H9 (cell line): ENCODE measurements at places on chromosomes 16 and 17. TPM values are rescaled to one million over a fixed set of nuclear protein-coding genes. Genes with fewer than 3 reads are reported as not detected.

- no peak overlapping the region for H3K4me3 ChIP-seq
- DNase-seq = no peak
- no peaks in the 10 kb centered on the region for H3K27me3 ChIP-seq
- no peak overlapping the region for H3K27ac ChIP-seq
- H3K4me1 ChIP-seq = peaks cover 2% of the 10 kb centered on the region; the same call in 1 of the 2 replicates
- H3K36me3 ChIP-seq = no peaks in the 10 kb centered on the region
Observed at GRCh38 chr17:9237661-9238301, 216.5 kb downstream of the NTN1 start.

DNA sequence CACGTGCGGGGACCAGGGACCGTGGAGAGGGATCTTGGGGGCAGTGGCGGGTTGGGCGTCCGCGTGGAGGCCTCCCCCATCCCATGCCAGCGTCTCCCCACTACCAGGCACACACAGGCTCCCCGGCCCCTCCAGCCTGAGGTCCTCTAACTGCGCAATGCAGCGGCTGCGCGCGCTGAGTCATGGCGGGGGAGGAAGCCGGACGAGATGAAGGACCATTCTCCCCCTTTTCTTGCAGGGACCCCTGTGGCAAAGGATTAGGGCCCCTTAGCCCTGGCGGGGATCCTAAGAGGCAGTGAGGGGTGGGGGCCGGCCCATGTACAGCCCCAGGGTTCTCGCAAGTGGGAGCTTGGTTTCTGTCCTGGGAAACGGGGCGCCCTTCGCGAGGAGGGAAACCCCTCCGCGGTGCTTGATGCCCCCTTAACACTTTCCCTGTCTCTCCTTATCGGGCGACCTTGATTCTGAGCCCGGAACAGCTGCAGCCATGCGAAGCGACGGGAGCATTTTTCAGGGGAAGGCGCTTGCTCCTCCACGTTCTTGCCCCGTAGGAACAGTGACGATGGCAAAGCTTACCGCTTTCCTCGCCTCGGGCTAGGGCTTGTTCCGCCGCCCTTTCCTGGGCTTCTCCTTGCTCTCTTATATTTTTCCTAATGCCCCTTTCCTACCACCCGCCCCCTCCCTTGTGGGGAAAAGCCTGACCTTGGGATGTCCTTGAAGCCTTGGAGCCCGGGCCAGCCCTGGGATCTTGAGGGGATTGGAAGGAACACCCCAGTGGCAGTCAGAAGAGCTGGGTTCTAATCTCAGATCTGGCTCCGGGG, 592 bp downstream of the ALDOA start:
- H3K27me3 ChIP-seq = no peaks in the 10 kb centered on the region
- no peak for DNase-seq
- no peak overlapping the region for H3K27ac ChIP-seq
- no peaks in the 10 kb centered on the region; the same call in 1 of the 2 replicates for H3K4me1 ChIP-seq
- peak overlapping the region; percentile 94 for H3K4me3 ChIP-seq
- H3K36me3 ChIP-seq = peaks cover 41% of the 10 kb centered on the region

DNA sequence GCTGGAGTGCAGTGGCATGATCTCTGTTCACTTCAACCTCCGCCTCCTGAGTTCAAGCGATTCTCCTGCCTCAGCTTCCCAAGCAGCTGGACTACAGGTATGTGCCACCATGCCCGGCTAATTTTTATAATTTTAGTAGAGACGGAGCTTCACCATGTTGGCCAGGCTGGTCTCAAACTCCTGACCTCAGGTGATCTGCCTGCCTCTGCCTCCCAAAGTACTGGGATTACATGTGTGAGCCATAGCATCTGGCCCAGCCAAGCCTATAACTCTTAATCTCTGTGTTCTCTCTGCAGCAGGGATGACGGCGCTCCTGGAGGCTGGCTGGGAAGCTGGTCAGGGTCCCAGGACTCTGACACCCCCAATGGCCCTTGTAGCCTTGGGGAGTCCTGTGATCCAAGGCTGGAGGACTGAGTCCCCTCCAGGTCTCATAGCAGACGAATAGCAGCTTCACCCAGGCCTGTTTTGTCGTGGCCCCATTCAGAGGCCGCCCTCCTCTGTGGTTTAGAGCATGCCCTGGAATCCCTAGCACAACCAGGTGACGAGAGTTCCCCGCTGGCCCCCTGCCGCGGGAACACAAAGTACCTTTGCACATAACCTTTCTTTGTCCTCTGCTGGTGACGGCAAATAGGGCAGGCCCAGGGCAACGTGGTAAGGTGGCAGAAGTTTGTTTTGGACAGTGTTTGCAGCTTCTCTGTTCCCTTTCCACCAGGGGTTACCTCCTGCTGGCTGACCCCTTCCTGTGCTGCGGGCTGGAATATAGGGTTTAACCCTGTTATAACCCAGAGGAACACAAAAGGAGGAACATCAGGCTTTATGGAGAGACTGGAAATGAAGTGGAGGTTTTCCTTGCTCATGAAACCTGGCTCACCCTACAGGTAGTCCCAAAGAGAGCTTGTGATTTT, 43.0 kb upstream of the TOB1 start:
- no peaks in the 10 kb centered on the region for H3K36me3 ChIP-seq
- H3K27ac ChIP-seq = no peak overlapping the region
- H3K4me3 ChIP-seq = no peak overlapping the region; the same call in 2 of the 3 replicates
- no peaks in the 10 kb centered on the region for H3K27me3 ChIP-seq

GRCh38 chr17:76326306-76326705, 18.2 kb upstream of the QRICH2 start:
- H3K36me3 ChIP-seq = peaks cover 12% of the 10 kb centered on the region; the same call in 2 of the 3 replicates
- no peak overlapping the region for H3K4me3 ChIP-seq
- no peaks in the 10 kb centered on the region for H3K27me3 ChIP-seq

DNA sequence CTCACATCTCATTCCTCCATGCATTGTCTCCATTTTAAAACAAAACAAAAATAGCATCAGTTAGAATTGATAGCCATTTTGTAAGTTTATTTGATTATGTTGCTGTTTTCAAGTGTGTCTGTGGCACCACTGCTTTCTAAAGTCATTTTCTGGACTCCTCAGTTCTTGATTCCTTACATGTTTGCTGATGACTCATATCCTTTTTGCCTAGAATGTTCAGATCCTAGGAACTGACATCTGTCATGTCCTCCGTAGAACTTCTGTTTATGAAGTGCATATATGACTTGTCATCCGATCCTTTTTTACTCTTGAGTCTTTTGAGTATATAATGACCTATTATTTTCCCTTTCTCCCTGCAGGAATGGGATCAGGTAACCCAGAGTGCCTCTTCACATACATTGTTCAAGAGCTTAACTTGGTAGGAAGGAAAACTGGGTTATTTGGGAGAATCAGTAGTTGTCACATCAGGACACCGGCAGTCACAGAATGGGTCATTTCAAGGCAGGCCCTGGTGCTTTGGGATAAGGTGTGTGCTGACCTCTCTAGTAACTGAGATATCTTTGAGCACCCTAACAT, 69.2 kb downstream of the MAP2K4 start:
- H3K4me1 ChIP-seq = no peaks in the 10 kb centered on the region
- no peak for DNase-seq
- H3K27me3 ChIP-seq = no peaks in the 10 kb centered on the region

DNA sequence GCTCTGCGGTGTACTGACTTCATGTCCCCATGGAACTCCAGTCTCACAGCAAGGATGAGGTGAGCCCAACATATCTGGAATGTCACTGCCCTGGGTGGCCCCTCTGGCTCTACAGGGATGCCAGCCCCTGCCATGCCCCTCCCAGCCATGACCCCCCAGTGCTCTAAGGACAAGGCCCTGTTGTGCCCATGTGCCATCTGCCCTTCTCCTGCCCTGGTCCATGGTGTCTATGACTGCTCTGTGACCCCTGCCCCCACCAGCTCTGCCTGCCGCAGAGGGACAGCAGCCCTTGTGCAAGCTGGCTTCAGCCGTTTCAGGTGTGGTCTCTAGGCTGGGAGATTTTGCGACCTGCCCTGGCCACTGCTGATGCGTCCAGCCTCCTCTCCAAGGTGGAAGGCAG, 40.3 kb downstream of the TK2 start:
- peak; percentile 21 for DNase-seq
- H3K4me1 ChIP-seq = peaks cover 4% of the 10 kb centered on the region; the same call in 1 of the 2 replicates
- no peaks in the 10 kb centered on the region for H3K27me3 ChIP-seq
- H3K36me3 ChIP-seq = peaks cover 1% of the 10 kb centered on the region; the same call in 1 of the 3 replicates
- no peak overlapping the region for H3K27ac ChIP-seq

DNA sequence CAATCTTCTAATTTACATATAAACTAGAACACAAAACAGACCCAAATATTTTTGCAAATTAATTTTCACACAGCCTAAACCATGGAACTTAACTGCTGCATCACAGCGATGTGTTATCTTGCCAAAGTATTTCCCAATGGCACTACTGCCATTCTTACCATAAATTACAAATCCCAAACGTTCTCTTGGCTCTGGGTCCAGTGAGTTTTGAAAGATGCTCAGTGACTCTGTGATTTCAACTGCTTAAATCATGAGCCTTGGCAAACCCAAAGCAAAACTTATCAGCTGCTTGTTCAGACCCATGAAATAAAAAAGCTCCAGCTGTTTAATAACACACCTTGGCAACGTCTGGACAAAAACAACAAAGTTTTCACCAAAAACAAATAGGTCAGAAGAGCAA, 223.0 kb downstream of the CA10 start:
- H3K27me3 ChIP-seq = no peaks in the 10 kb centered on the region
- no peak for DNase-seq
- no peak overlapping the region for H3K4me3 ChIP-seq
- no peak overlapping the region for H3K27ac ChIP-seq
- no peaks in the 10 kb centered on the region for H3K36me3 ChIP-seq

- no peak overlapping the region for H3K4me3 ChIP-seq
- H3K4me1 ChIP-seq = no peaks in the 10 kb centered on the region
- DNase-seq = no peak
Observed at GRCh38 chr16:19613834-19614233, 58.3 kb downstream of the VPS35L start.

DNA sequence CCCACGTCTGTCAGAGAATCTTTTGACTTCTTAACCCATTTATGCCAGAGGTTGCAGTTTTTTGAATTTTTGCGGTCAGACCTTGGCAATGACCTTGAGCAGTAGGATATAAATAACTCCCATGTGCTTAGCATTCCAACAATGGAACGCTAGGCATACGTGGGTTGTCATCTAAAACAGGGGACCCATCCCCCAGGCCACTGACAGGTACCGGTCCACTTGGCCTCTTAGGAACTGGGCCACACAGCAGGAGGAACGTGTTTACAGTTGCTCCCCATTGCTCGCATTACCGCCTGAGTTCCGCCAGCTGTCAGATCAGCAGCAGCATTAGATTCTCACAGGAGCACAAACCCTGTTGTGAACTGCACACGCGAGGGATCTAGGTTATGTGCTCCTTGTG, 76.8 kb upstream of the LGALS9 start:
- H3K27ac ChIP-seq = no peak overlapping the region
- H3K27me3 ChIP-seq = no peaks in the 10 kb centered on the region
- H3K4me1 ChIP-seq = no peaks in the 10 kb centered on the region
- peaks cover 19% of the 10 kb centered on the region for H3K36me3 ChIP-seq

DNA sequence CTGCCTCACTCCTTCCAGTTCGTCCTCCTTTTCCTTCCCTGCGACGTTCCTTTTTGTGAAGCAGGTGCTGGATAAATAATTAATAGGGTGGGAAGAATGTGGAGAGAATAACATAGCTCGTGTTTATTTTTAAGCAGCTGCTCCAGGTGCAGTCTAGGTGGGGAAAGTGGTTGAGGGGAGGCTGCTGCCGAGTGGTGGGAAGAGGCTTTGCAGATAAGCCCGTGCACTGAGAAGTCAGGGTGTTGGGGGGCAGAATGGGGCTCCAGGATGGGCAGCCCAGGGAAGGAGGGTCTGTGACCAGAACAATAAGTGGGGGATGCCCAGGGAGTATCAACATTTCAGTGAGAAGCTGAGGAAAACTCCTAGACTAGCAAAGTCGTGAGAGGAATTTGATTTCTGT, 300.5 kb downstream of the CPPED1 start:
- H3K27me3 ChIP-seq = no peaks in the 10 kb centered on the region
- DNase-seq = no peak
- no peak overlapping the region for H3K27ac ChIP-seq
- no peak overlapping the region for H3K4me3 ChIP-seq

DNA sequence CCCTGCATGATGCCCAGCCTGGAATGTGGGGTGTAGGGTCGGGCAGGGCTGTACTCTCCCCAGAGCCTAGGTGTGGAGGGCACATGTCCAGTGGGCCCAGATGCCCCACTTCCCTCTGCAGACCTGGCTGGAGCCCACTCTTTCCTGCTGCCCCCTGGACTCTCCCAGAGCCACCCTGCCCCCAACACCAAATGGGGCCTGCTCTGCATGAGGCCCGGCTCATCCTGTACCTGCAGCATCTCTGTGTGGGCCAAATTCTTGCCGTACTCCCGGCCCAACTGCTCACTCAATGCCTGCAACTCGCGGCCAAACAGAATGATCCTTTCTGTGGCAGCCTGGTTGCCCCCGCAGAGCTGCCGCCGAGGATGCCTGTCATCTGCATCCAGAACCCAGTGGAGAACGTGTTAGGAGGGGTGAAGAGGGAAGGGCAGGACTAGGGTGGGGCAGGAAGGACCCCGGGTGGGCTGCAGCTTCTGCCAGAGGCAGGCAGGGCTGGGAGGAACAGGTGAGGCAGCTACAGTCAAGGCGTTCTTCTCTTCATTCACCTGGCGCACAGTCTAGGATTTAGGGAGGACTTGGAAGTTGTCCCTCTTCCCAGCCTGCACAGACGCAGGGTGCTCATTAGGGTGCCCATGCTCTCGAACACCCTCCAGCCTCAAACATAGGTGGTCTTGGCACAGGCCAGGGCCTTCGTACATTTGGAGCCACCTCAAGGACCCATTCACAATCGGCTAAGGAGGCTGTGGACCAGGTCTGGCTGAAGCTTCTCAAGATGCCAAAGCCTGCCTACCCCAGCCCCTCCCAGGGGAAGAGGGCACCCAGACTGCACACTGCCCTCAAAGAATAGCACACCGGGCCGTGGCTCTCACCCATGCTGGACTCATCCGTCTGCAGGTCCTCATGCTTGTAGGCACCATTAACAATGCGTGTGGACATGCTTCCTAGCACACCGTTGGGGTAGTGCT, 8.7 kb upstream of the GFOD2 start:
- peaks cover 20% of the 10 kb centered on the region for H3K36me3 ChIP-seq
- H3K4me1 ChIP-seq = no peaks in the 10 kb centered on the region
- H3K4me3 ChIP-seq = no peak overlapping the region

- peak; percentile 27 for DNase-seq
- H3K4me1 ChIP-seq = no peaks in the 10 kb centered on the region
- no peaks in the 10 kb centered on the region for H3K27me3 ChIP-seq
- H3K27ac ChIP-seq = no peak overlapping the region
Observed at GRCh38 chr17:19719355-19720209, 3.2 kb upstream of the SLC47A2 start.

GRCh38 chr17:1916963-1917715, 87.3 kb downstream of the RPA1 start:
- peaks cover 7% of the 10 kb centered on the region; the same call in 1 of the 2 replicates for H3K27me3 ChIP-seq
- no peak overlapping the region for H3K4me3 ChIP-seq
- no peak overlapping the region for H3K27ac ChIP-seq
- no peaks in the 10 kb centered on the region for H3K36me3 ChIP-seq
- no peaks in the 10 kb centered on the region for H3K4me1 ChIP-seq

GRCh38 chr17:43881181-43881580, 26.2 kb downstream of the MPP2 start:
- H3K4me3 ChIP-seq = no peak overlapping the region
- H3K27me3 ChIP-seq = no peaks in the 10 kb centered on the region
- no peak for DNase-seq
- H3K4me1 ChIP-seq = peaks cover 3% of the 10 kb centered on the region; the same call in 1 of the 2 replicates
- H3K27ac ChIP-seq = no peak overlapping the region

The TRPV3 gene
- total RNA-seq = 0.63 and 1.2 TPM in 2 replicates

The EIF4A3 gene
- total RNA-seq = 162 and 168 TPM in 2 replicates

The SLC16A5 gene
- 17.0 and 17.1 TPM in 2 replicates for total RNA-seq

The CDRT4 gene
- 3.8 and 5.0 TPM in 2 replicates for total RNA-seq

The GCGR gene
- total RNA-seq = 0.24 and 0.26 TPM in 2 replicates
